ENCODE measurements at places on chromosomes 12 and 14.

DNA sequence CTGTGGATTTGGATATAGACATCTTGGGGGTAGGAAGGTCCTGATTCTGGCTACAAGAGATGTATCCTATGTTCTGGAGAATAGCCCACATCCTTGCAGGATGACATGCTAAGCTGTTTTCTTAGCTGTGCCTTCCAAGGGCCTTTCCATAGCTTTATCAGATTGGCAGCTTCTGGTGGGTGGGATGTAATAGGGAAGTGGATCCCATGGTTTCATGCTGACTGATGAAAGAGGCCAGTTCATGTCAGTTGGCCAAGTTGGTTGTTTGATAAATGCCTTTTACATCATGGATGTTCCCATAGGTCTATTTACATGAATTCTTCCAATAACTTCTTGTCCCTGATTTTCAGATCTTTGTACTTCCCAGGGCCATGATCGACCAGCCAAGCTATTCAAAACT, 169.1 kb upstream of the RMST start:
- no peak for DNase-seq

DNA sequence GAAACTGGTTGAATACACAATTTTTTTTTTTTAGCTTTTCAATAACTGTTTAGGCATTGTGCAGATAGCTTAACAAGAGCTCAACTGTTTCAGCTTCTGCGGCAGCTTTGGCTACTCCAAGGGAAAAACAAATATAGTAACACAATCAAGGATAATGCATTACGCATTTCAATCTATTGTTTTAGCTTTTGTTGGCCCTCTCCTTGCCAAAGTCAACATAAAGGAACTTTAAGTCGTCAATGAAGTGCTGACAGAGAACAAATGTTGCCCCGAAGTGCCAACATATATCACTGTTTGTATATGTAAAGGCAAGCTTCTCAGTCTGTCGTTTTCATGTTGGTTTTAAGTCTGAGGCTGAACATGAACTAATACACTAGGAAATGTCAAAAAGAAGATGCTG, 1087.4 kb upstream of the FLRT2 start:
- DNase-seq: no peak

GRCh38 chr12:63068857-63069442, 82.1 kb downstream of the AVPR1A start:
- no peak for DNase-seq

GRCh38 chr12:126858560-126858959, 1408.4 kb upstream of the TMEM132C start:
- no peak for DNase-seq

DNA sequence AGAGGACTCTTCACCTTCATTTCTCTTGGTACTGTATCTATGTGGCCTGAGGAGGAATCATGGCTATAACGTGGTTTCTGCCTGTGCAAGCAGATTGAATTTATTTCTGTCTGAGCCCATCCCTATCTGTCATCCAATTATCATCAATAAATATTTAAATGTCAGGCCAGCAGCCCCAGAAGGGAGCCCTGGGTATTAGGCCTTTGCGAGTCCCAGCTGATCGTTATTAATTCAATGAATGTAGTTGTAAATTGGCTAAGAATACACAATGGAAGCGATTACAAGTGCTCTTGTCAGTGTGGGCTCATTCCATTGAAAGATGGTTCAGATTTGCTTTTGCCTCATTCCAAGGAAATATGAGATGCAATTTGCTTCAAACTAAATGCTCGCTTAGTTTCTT, 142.0 kb downstream of the KTN1 start:
- DNase-seq: no peak

DNA sequence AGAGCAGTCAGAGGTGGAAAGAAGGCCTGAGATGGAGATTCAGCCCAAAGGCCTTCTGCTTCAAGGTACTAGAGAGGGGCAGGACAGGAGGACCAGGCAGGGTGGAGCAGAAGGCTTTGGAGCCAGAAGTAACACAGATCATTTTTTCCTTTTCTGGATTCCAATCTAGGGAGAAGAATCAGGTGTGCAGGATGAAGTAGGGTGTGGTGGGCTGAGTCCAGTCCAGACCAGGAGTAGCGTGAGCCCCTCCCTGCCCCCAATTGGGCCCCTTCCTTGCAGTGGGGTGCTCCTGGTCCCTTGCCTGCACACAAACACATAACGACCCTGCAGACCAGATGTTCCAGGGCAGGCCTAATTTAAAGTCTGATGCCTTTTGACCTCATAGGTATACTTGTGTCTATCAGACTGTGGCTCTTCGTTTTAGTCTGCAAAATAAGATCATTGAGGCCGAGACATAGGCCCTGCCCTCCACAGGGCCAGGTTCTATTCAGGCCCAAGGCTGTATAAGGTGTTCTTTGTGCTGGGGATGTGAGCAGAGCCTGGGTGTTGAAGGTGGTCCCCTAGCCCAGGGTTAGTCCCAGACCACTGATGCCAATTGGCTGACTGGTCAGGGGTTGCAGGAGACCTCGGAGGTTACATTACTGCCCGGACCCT, 1.0 kb upstream of the NYNRIN start:
- DNase-seq: no peak

DNA sequence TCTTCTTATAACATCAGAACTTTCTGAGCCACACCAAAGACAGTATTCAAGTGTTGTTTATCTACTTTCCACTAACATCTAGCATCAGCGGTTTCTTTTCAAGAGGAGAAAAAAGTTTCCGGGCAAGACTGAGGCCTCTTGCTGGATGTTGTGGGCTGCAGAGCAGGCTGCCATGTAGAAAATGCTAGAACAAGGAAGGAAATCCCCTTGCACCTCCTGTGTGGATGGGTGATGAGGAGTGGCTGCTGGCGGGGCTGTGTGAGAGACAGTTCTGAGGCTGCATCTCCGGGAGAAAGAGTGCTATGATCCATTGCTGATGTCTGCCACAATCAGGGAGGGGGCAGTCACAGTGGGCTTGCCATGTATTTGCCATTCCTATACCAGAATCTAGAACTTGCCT, 37.8 kb upstream of the PPP1CC start:
- no peak for DNase-seq

GRCh38 chr12:132432126-132432705, 57.7 kb upstream of the FBRSL1 start:
- no peak for DNase-seq

DNA sequence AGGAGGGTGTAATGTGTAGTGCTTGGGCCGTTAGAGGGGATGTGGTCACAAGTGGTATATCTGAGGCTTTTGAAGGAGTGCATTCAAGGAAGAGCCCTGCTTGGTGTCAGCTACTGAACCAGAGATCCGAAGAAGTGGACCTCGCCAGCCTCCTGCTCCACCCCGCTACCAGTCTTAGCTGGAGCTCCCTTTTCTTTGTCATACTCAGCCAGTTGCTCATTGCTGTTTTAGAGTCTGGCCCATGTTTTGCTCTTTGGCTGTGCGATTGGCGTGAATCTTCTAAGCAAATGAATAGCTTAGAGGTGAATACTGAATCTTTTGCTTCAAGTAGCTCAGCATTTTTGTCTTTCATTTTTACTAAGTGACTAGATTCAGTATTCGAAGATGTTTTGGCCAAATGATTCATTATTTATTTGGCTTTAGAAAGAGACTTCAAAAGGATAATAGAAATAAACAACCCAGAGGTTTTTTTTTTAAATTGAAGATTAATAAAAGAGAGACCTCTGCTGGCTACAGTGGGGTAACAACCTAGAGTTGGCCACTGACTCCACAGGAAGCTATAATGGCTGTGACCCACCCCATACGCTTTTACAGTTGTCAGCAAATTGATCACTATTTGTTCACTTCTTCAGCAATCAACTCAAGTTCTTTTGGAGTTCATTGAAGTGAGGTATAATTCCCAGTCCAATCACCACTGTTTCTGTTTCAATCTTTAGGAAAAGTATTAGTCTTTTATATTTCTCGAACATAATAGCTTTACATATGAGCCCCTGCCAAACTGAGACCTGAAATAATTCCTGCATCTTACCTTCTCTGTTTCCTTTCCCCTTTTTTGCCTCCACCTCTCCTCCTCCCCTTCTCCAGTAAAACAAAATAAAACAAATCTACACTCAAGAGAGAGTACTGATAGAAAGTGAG, 19.9 kb downstream of the CDKN1B start:
- no peak for DNase-seq

GRCh38 chr12:122984612-122985337, 4.3 kb downstream of the ARL6IP4 start:
- DNase-seq: no peak

DNA sequence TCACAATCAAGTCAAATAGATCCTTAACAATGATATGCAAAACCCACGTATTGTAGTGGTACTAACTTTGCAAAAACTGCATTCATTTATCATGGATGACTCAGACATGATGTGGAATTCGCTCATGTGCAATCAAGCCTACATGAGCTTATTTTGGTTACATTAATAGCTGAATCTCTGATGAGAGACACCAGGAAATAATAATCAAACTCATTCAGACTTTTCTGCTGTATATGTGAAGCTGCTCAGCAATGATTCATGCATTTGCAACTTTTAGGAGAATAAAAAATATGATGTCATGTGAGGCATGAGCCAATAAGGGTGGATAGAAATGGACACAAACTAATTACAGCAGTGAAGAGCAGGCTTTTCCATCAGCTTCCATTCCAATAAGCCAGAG, 1075.8 kb upstream of the TMEM132C start:
- DNase-seq: no peak

GRCh38 chr14:29716150-29716549, 211.5 kb downstream of the PRKD1 start:
- DNase-seq: no peak

DNA sequence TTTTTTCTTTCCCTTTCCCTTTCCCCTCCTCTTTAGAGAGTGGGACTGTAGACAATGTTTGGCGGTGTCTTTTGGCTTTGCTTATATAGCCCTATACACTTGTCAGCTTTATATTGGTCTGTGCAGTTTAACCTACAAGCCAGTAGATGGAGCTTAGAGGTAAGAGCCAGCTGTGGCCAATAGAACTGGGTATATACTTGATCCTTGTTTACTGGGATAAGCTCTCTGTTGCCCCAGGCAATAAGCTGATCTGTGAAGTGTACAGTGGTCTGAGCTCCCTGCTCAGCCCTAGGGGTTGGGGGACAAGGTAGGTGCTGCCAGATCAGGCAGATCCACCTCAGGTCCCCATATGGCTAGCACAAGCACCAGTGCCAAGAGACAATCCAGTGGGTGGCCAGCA, 434.1 kb downstream of the NOVA1 start:
- DNase-seq: no peak

DNA sequence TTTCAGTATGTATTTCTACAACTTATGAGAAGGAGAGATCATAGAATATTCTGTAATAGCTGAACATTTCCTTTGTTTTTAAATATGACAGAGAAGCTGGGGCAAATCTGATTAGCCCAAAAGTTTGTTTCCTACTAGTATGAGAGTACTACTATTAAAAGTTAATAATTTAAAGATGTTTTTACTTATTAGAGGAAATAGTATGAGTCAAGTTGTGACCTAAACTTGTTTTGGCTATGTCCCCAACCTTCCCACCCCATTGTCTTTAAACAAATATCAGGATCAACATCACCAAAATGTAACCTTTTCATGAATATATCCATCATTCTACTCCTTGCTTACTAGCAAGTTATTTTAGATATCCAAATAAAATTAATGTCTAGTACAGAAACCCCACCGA, 10.5 kb downstream of the GNPNAT1 start:
- DNase-seq: no peak

- DNase-seq: peak; percentile 76
These were observed 16.5 kb upstream of the KRT78 start for GRCh38 chr12:52865090-52865944.

DNA sequence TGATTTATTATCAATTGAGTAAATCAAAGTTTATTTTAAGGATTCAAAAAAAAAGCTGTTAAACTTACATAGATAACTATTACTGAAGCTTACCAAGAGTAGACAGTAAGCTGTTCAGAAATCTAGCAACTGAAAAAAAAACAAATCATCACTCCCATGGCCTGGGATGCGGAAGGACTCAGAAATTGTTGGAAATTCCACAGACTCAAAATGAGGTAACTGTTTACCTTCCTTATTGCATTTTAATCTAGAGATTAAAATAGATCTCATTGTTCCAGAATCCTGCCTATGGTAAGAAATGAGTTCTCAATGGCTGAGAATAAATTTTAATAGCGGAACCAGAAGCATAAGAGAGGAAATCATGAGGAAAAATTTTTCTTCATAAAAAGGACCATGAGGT, 87.2 kb downstream of the PPM1H start:
- no peak for DNase-seq

DNA sequence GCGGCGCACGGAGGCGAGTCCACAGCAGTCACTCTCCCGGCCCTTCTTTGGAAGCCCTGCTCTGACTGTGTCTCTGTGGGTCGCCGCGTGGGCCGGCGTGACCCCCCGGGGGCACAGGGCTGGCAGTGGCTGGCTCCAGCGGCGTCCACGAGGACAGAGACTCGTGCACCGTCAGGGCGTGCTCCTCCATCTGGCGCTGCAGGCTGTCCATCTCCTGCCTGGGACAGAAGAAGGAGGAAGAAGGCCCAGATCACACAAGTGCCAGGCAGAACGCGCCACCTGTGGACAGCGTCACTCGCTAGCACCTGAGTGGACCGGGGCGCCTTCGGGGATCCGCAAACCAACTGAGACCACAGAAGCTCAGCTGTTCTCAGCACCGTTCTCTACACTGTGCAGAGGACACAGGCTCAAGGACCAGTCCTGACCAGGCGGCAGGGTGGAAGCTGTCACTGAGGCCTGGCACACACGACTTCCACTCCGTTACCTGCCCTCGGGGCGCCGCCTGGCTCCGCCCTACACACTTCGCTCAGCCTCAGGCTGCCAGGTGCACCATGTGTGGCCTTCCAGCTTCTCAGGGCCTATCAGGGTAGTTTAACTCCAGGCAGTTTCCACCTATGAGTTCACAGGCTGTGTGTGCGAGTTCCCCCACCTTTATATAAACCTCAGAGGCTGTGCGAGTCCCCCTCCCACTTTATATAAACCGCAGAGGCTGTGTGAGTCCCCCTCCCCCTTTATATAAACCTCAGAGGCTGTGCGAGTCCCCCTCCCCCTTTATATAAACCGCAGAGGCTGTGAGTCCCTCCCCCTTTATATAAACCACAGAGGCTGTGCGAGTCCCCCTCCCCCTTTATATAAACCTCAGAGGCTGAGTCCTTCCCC, 11.7 kb upstream of the ANKLE2 start:
- DNase-seq: no peak
